Stimulated activated CD8-positive, alpha-beta memory T cell treated with anti-CD3 and anti-CD28 coated beads, Interleukin-7, amount 100 ng/mL, for 24 hours (primary cell): ENCODE measurements at places on chromosomes 6 and 20.

DNA sequence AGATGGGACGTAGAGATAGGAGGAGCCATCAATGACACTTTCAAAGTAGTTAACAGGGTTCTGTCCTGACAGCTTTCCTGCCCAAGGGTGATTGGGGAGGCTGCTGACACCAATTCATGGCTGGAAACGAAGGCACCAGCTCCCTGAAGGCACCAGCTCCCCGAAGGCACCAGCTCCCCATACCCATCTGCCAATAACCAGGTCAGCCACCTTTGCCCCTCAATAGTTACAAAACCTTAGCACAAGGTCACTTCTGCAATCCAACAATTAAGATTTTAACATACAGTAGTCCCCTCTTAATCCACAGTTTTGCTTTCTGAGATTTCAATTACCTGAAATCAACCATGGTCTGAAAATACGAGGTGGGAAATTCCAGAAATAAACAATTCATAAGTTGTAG is 51.7 kb downstream of the ELOVL5 start:
- no peak for DNase-seq

DNA sequence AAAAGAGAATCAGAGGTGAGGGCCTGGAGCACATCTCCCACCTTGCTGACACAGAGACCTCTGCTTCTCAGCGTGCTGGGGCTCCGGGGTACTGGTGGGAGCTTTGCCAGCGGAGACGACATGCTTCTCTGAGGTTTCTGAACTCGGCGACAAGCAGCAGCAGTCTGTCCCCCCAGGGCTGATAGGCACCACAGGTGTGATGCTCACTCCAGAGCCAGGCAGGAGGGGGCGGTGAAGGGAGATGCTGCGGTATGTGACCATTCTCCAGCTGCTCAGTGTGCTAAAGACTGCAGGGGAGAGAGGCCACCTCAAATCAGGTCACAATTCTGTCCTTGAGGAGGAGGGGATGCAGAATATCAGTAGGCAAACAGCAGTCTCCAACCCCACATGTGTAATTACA is 219.9 kb downstream of the ALDH8A1 start:
- DNase-seq, result no peak

DNA sequence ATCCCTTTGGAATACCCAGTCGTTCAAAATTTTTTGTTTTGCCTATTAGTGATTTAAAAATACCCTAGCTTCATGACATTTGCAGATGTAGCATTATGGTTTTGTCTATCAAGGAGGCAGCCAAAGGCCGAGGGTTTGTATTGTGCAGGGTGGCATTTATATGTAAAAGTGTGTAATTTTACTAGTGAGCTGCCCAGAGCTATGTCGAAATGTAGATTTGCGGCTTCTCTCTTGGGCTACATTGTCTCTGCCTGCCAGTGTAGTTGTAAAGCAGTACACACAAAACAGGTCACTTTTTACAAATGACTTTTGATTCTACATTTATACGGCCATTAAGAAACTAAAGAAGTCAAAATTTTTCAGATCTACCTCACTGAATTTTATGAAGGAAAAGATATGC is 87.7 kb downstream of the TSHZ2 start:
- no peak for DNase-seq

DNA sequence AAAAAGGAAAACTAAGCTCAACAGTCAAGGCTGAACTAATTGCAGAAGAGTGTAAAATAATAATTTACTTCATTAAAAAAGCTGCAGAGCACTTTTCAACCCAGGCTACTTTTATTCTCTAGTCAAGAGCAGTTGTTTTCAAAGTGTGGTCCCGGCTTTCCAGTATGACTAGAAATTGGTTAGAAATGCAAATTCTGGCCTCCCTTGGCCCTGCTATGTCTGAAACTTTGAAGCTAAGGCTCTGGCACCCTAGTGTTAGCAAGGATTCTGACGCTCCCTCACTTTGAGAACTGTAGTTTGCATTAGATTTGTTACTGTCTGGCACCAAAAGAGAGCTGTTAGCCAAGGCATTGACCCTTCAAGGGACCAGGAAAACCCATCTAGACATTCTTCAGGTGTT is 9.5 kb upstream of the NXT1 start:
- DNase-seq, result no peak

GRCh38 chr6:11727998-11728961 is 50.3 kb downstream of the ADTRP start:
- DNase-seq, result no peak

DNA sequence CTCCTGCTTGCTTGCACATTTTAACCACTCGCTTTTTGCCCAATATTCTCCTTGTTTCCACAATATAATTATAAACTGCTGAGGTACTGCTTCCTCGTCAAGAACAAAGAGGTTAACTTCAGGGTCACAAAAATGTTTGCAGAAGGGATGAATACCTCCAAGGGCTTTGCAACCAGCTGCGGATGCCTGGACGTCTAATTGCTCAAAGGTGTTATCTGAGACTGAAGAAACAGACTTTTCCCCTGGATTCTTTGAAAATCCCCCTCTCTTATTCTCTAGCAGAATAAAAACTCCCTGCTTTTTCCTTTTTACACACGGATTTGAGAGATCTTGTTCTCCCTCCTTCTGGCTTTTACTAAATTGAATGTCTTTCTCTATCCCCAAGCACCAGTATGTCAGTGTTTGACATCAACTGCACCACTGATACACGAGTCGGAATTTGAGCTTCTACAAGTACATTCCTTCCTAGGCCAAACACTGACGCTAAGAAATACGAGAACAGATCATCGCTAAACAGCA is 336 bp upstream of the SMPDL3A start:
- DNase-seq, result no peak

DNA sequence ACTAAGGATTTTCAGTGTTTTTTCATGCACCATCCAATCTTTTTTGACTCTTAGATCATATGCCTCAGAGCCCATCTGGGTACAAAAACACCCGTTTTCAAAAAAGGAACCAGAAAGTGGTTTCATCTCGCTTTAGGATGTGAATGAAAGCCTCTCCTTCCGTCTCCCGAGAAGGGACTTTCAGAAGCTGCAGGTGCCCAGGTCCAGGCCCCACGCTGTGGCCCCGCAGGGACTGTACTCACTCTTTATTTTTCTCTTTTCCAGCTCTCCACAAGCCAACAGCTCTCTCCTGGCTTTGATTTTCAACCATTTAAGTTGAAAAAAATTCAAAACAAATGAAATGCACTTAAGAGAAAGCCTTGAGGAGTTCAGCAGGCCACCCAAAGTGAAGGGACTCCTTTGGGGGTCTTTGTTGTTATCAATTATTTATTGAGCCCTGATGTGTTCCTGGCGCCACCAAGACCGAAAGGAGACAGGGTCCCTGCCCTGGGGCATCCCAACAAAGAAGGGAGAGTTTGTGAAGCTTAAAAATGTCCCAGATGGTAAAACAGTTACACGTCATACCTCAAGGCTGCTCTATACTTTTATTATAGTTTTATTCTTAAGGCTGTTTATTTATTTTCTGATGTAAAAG is 467.3 kb downstream of the PREX1 start:
- DNase-seq, result no peak

DNA sequence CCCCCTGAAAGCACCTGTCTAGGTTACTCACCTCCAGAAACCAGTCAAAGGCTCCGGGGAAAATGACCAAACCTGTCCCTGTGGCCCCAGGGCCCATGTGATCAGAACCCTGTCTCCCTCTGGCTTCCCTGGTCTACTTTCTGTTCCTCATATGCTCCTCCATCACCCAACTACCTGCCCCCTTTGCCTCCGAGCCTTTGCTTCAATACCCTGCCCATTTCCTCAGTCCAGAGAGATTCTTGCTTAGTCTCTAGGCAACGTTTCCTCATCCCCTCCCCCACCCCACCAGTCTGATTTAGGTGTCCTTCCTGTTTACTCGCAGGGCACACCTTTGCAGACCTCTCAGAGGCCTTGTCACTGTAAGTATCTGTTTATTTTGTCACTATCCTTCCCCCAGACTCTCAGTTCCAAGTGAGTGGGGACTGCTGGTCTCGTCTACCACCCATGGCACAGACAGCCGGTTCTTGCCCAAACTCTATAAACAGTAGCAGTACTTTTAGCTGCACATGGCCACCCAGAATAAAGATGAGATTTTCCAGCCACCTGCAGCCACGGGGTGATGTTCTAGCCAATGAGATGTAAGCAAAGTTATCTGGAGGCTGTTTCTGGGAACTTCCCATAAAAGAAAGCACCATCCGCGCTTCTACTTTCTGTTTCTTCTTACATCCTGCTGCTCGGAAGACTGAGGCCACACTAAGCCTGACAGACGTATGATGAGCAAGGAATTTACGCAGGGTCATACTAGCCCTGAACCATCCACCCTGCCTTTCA is 13.3 kb downstream of the ELOVL5 start:
- peak; percentile 21 for DNase-seq

DNA sequence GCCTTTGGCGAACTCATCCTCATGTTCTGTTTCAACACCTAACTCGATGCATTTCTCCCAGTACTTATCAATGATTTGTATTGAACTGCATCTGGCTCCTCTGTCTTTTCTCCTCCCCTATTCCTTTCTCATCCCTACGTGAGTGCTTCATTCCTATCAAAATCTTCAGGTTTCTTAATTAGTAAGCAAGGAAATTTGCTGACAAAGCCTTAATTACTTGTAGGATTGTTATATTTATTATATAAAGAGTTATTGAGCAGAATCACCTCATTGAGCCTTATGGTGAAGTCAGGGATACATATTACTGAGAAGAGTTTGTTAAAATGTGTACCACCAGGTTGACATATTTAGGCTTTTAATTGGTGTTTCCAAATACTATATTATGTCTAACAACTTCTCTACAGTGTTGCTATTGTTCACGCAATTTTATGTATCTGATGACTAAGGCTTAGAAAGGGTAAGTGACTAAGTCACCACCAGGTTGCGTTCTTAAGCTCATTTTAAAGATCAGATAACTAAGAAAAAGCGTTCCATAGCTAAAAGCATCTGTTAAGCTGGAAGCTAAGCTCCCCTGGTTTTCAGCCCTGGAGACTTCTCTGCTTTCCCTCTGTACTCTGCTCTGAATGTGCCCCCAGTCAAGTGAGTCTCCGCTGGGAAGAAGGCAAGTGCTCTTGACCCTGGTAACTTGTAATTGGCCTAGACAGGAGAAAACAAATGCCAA is 18.9 kb downstream of the SCGN start:
- DNase-seq, result no peak

GRCh38 chr6:16267428-16268263 is 29.3 kb downstream of the GMPR start:
- DNase-seq, result no peak

- DNase-seq, result no peak
These were observed 26.7 kb upstream of the SRC start for GRCh38 chr20:37319151-37319671.

DNA sequence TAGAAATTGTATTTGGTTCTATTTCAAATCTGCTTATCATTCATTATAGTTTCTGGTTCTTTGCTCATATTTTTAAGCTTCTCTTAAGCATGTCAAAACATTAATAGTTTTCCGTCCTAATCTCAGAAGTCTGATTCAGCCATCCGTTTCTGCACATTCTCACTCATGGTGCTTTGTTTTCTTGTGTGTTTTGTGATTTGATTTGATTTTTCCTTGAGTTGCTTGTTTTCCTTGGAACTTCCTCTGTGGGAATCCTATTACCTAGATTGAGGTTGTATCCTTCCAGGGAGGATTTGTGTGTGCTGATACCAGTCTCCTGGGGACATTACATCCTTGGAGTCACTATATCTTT is 7.9 kb downstream of the SNX9 start:
- DNase-seq, result no peak
